ENCODE measurements at places on chromosomes 2 and 18.
A peak's percentile ranks its signal among the peaks of the same experiment; 100 is the strongest.

DNA sequence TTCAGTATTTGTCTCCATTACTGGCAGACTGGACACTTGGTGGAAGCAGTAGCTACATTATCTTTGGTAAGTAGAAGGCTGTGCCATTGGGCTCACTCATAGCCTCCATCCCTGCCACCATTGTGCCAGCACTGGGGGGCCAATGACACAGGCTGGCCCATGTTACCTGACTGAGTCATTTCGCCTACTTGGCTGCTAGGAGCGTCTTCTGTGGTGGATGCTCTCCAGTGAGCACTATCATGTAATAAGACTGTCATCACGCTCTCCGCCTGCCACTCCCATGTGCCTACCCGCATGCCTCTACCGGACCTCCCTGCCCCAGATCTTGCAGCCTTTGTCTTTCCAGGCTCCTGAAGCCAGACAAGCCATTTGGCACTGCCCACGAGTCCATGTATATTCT lies 56.2 kb downstream of the LONRF2 start:
- no peak for DNase-seq

DNA sequence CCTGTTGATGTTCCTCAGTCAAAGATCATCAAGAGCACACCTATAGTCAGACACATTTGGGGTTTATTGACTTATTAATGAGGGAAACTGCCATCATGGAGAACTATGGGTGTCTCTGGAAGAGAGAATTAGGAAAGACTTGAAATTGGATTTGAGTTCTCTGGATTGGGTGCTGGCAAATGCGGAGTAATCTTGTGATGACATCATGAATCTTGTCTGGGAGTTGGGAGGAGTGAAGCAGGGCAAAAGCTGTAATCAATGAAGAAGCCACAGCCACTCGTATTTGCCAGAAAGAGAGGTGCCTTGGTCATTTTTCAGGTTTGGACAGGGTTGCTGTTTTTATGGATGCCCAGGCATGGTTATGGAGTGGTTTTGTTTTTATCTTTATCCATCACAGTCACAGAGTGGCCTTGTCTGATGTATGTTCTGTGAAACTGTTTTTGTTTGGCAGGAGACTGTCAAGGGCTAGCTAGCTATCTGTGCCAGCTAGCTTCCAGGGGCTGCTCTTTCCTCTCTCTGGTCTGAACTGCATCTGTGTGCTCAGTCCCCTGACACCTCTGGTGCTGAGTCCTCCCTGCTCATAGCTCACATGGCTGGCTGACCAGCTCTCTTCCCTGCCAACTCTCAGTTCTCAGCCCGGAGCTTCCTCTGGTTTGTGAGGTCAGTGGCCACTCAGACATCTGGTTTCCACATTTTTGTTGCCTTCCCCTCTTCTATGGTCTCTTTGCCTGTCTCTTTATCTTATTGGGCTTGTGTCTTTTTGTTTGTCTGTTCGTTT lies 193.4 kb upstream of the RMP24 start:
- DNase-seq, result no peak

- no peak for DNase-seq
Measured at GRCh38 chr2:9548506-9548905, 7.1 kb downstream of the ADAM17 start.

- DNase-seq, result no peak
Measured at GRCh38 chr2:19607400-19607799, 249.0 kb upstream of the OSR1 start.

DNA sequence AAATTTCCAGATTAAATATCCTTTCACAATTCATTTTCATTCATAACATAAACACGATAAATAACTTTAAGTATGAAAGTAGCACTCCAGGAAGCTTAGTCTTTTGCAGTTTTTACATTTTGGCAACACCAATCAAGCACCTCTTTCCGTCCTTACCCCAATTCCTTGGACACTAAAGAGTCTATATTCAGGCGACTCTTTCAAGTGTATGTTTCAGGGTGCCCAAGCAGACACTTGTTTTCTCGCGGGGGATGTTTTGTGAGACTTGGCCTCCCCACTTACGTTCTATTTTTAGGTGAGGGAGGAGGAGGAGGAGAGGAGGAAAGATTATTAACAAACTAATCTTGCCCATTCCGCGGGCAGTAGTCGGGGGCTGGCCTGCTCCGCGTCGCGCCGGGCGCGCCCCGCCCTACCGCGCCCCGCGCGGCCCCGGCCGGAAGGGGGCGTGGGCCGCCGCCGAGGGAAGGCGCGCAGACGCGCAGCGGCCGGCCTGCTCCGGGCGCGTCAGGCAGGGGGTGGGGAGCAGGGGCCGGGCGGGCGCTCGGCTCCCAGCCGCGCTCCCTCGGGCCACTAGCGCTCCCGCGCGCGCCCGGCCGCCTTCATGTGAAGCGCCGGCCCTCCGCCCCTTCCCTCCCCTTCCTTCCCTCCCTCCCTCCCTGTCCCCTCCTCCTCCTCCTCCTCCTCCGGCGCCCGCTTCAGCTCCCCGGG lies at the start of gene ITPRID2:
Gene ITPRID2 (plus strand): TSS at position 473 of the 708 bp plus-strand sequence. CDS start 337 bp downstream, outside the sequence.
- DNase-seq, result peak; percentile 97

DNA sequence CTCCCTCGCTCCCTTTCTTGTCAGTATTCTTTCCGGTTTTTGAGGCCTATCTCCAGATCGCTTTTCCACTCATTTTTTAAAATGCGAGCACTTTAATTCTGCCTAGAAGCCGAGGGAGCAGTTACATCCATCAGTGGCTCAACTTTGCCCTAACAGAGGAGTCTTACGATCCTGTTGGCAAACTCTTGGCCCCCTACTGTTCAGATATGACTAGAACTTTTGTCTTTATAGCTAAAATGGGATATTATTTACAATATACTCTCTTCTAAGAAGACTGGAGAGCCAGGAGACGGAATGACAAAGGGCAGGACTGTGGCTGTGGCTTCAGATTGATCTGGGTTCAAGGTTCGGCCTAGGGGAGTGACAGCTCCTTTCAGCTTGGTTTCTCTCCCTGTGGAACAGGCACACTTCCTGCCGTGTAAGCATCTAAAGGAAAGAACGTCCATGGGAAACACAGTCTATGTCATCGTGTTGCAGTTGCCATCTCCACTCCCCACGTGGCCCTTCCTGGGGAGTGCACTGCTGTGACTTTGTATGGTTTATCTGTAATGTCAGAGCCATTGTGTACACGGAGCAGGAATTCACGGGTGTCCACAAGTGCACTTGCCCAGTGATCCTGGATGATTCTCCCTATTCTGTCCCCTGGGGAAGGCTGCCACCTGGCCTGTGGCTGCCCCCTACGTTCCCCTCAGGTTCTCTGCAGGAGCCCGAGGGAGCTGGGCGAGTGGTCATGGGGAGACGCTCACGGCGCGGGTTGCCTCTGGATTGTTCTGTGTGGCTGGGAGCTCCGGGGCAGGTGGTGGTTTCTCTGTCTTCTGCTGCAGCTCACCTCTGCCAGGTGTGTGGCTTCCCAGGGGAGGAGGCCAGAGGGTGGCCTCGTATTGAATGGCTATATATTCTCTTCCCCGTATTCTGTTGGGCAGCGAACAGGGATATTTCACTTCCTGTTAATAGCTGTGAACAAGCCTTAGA lies 222.0 kb downstream of the LDLRAD4 start:
- DNase-seq, result no peak

DNA sequence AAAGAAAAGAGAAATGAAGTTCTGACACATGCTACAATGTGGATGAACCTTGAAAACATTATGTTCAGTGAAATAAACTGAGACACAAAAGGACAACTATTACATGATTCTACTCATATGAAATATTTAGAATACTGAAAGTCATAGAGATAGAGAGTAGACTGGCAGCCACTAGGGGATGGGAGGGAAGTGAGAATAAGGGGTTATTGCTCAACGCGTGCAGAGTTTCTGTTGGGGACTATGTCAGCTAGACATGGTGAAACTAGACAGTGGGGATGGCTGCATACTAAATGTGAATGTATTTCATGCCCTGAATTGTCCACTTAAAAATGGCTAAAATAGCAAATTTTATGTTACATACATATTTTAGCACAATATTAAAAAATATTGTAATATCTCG lies 108.7 kb upstream of the ATL2 start:
- no peak for DNase-seq

DNA sequence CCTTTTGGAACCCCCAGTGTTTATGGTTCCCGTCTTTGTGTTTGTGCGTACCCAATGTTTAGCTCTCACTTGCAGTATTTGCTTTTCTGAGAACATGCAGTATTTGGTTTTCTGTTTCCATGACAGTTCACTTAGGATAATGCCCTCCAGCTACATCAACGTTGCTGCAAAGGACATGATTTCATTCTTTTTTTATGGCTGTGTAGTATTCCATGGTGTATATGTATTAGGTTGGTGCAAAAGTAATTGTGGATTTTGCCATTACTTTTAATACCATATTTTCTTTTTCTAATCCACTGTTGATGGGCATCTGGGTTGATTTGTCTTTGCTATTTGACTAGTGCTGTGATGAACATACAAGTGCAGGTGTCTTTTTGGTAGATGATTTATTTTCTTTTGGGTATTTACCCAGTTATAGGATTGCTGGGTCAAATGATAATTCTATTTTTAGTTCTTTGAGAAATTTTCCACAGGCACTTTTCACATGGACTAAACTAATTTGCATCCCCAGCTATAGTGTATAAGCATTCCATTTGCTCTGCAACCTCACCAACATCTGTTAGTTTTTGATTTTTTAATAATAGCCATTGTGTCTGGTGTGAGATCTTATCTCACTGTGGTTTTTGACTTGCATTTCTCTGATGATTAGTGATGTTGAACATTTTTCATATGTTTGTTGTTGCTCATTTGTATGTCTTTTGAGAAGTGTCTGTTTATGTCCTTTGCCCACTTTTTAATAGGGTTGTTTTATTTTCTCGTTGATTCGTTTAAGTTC lies 63.6 kb downstream of the CERS6 start:
- no peak for DNase-seq

DNA sequence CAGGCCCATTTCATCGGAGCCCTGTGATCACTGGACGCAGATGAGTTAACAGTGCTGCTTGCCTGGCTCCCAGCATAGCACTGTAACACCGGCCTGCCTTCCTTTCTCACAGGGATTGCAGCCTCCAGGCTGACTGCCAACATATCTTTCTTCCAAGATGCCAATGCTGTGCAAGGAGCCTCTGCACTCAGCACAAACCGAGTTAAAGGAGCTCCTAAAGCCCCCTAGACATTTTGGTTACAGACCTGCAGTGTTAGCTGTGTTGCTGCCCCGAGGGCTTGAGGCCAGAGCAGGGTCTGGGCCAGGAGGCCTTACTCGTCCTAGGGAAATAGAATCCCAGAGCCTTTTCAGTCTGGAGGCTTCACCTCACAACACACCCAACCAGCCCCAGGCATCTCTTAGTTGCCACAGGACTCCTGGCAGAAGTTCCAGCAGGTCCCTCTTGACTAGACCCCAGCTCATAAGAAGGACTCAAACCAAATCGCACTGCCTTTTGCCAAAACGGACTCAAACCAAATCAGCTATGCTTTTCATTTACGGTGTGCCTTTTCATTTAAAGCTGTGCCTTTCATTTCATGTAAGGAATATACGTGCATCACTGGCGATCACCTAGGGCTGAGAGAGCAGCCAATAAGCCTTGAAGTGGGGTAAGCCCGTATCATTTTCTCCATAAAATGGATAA lies 58.4 kb upstream of the EML4 start:
- DNase-seq, result peak; percentile 83

DNA sequence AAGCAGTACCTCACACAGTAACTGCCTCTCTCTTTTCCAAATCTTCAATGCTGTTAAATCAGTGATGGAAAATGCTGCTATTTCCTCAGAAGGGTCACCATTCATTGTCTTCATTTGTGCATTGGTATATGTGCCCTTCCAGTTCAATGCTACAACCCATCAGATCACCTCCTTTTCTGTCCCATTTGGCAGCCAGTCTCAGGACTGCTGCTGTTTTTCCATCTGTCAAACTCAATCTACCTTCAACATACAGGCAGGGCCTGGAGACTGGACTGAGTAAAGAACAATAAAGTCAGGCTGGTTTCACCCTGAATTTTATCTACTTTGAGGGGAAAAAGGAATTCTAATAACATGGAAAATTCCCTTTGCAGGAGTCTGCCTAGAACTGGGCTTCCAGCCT lies 17.9 kb downstream of the ZNF385B start:
- no peak for DNase-seq

GRCh38 chr2:159716857-159717256 lies 4.6 kb downstream of the MARCHF7 start:
- no peak for DNase-seq

GRCh38 chr18:66694852-66695251 lies 91.0 kb upstream of the CDH19 start:
- no peak for DNase-seq

- DNase-seq, result no peak
Measured at GRCh38 chr2:176492583-176492982, 223.3 kb downstream of the MTX2 start.

GRCh38 chr2:68088940-68089339 lies 26.1 kb upstream of the C1D start:
- DNase-seq, result no peak

- DNase-seq, result no peak
Measured at GRCh38 chr2:196486146-196486545, 153.4 kb upstream of the CCDC150 start.

- no peak for DNase-seq
Measured at GRCh38 chr18:58565021-58565420, 63.9 kb downstream of the ALPK2 start.

DNA sequence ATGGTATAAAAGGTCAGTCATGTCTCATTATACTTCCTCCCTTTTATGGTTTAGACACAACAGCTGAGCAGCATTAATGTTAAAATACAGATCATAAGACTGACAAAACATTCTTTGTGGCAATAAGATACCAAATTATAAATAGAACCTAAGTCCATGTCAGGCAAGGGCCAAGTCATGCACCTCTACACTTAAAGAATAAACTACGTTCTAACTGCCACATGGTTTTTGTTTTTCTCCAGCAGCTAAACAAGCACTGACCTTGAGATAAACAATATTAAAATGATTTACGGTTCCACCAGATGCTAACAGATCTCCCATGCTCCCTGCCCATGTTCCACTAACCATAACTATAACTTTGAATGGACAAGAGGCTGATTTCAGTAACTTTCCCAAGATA lies 368.6 kb upstream of the TFPI start:
- peak; percentile 11 for DNase-seq

DNA sequence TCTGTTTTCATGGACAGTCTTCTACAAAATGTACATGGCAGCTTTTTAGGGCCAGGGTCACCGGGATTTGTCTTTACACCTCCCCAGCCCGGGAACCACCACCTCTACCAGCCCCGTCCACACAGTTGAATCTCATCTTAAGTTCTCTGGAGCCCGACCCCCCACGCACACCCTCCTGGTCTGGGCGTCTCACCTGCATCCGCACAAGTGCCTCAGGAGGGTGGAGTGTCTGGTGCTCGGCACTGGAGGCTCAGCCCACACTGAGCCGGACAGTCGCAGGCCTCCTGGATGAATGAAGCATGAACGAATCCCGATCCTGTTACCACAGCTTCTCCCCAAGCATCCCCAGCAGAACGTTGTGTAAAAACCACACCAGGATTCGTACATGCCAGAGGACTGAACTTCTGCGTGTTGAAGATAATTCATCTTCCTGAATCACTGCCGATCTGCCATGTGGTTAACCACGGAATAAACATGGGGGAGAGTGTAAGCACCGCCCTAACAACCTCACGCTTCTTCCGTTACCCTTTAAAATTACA lies 162.0 kb downstream of the RTP5 start:
- peak; percentile 59 for DNase-seq
